ENCODE measurements at places on chromosomes 1 and 21.

DNA sequence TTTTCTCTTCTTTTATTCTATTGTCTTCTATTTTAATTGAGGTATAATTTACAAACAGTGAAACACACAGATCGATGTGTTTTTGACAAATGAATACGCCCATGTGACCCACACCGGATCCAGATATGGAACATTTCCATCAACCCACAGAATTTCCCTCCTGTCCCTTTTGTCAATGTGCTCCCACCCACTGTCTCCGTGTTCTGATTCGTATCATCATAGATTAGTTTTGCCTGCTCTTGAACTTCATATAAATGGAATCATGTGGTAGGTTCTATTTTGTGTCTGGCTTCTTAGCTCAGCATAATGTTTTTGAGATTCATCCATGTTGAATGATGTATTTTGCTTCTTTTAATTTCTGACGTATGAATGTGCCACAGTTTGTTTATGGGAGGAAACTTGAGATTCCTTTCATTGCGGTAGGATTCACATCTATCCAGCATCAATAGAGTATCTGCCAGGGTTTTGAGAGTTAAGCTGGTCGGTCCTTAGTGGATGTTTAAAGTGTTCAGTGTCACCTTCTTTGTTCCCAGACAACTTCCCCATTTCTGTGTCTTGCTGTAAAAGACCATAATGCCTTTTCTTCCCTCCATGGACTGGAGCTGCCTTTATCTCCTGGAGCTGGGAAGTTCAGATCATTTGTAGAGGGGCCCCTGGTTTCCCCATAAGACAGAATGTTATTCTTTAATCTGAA, 14.7 kb downstream of the NAV1 start:
- no peak for DNase-seq

GRCh38 chr1:168403140-168403539, 122.5 kb downstream of the TBX19 start:
- DNase-seq = no peak

DNA sequence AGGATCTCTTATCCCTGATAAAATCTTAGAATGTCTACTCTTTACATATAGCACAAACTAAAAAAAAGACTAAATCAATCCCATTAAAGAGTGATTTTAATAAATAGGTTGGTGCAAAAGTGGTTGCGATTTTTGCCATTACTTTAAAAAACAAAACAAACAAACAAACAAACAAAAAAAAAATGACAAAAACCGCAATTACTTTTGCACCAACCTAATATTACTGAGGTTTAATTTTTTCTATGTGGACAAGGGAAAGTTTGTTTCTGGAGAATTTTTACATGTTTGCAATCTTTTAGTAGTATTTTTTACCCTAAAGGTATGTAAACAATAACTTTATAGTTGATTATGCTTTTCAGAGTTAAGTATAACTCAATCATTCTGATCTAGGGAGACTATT, 119.7 kb upstream of the ADAMTS5 start:
- no peak for DNase-seq

- no peak for DNase-seq
Observed at GRCh38 chr1:201968202-201968925, 13.1 kb downstream of the TIMM17A start.

- DNase-seq = no peak
Observed at GRCh38 chr21:18220498-18220897, 24.1 kb upstream of the CHODL start.

DNA sequence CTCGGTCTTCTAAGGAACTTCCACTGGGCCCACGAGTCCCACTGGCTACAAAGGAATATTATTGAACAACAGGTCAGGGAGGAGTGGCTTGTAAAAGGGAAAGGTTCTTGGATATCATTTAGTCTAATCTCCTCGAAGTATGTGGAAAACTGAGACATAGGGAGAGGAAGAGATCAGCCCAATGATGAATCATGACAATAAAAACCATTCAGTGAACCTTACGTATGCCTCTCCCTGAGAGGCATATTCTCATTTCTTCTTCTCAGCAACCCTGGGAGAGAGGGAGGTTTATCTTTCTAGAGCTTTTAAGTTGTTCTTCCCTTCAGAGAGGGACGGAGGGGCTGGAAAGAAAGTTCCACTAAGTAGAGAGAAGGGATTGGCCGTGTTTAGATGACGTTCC, 5.3 kb upstream of the MOB3C start:
- no peak for DNase-seq

DNA sequence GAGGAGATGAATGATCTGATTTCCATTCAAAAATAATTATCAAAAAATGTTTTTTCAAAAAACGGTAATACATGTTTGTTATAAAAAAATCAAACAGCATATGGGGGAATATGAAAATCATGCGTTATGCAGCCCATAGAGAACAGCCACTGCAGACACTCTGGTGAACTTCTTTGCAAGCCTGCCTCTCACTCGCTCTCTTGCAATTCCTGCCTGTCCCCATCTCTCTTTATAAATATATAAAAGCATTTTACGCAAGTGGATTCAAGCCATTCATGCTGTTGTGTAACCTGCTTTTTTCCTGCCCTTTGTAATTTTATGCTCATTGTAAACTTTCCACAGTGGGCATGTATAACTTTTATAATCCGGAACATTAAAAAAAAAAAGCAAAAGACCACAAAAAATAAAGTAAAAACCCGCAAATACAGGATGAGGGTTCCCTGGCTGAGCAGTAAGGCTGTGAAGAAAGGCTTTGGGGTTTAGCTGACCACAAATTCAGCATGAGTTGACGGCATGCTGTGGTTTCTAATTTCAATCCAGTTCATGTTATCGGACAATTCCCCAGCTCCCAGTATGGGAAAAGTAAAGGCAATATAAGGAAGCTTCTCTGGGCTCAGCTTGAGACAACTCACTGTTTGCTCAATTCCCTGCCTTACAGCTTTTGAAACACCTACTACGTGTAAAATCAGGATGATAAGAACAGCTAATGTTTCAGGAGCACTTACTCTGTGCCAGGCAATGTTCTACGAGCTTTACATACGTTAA, 52.8 kb upstream of the ZBTB40 start:
- no peak for DNase-seq

DNA sequence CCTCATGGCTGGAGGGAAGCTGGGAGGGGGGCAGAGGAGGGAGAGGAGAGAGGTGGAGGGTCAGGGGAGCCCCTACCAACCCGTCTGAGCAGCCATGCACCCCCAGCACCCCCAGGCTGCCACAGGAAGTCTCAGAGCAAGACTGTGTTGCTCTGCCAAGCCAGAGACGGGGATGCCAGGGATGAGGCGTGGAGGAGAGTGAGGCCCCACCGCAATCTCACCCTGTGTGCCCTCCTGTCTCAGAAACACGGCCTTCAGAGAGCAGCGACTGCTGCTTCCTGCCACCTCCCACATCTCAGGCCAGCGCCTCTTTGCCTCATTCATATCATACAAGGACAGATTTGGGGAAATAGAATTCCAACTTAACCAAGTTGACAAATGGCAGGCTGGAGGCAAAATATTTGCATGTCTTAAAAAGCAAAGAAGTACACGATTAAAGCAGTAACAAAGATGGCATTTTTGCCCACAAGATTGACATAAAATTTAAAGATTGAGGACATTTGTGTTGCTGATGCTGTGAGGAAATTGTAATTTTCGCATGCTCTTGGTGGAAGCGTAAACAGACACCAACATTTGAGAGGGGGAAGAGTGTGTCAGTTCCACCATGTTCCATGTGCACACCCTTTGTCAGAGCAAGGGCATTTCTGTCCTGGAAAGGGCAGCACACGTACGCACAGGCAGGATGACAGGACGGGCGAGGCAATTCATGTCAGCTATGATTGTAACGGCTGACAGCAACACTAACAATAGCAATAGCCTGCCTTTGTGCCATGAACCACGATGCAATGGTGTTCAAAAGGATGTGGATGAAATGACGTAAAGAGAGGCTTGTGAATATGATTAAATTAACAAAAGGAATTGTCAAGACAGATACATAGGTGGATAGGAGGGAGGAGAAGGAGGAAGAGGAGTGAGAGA, 59.0 kb upstream of the BACE2 start:
- DNase-seq = no peak

- DNase-seq = peak; percentile 34
Observed at GRCh38 chr1:103108376-103109150, at the start of gene COL11A1. TSS of gene COL11A1 (minus strand) at chr1:103108522. CDS start at chr1:103108178, 344 bp downstream.

DNA sequence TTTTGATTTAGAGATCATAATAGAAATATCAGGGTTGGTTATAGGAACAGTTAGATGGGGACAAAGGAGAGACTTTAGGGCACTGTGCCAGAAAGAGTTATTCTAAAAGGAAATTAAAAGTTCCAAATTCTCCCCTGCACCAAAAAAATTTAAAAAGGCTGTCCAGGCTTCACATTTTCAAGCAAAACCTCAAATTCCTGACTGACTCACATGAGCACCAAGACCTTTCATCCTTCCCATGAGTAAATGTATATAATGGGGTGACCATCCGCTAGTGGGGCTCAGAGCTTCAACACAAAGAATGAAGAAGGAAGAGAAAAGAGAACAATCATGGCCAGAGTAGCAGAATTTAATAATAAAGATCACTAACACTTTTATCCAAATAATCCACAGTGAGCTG, 131.6 kb upstream of the MROH9 start:
- DNase-seq = no peak

DNA sequence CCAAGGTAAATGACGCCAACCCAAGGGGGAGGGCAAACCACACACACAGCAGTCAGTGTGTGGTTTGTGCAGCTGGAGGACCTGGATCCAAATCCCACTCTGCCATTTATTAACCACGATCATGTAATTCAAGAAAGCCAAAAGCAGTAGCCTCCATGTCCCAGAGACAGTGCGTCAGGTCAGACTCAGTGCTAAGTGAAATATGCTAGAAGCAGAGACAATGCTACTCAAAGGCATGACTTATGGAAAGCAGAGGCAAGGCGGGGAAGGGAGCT, 13.6 kb downstream of the TTC39A start:
- DNase-seq = no peak

- DNase-seq = no peak
Observed at GRCh38 chr1:98965394-98965793, 39.3 kb downstream of the PLPPR5 start.

GRCh38 chr1:57898531-57898930, 474.7 kb upstream of the DAB1 start:
- no peak for DNase-seq

DNA sequence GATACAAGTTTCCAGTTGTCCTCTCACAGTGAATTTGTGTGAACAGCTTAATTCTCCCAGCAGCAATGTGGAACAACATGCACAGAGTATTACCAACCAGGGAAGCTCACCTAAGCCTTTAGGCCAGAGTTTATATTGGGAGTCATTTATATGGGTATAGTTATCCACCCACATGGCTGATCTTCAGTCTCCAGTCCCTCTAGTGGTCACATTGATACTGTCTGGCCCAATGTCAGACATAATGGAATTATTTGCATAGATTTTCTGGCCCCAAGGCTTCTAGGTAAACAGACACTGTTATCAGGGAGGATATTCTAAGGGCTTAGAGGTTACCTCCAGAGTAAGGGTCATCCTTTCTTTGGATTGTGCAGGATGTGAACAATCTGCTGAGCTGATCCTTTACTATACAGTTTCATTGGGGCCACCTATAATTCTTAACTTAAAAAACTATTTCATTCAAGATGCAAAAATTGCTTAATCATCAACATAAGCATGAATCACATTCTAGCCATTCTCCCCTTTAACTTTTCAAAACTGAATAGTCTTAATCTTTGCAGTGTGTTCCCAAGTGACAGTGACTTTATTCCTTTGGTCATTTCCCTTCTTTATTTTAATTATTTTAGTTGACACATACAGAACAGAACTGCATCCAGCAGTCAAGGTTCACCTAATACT, 210.9 kb downstream of the LTN1 start:
- no peak for DNase-seq

DNA sequence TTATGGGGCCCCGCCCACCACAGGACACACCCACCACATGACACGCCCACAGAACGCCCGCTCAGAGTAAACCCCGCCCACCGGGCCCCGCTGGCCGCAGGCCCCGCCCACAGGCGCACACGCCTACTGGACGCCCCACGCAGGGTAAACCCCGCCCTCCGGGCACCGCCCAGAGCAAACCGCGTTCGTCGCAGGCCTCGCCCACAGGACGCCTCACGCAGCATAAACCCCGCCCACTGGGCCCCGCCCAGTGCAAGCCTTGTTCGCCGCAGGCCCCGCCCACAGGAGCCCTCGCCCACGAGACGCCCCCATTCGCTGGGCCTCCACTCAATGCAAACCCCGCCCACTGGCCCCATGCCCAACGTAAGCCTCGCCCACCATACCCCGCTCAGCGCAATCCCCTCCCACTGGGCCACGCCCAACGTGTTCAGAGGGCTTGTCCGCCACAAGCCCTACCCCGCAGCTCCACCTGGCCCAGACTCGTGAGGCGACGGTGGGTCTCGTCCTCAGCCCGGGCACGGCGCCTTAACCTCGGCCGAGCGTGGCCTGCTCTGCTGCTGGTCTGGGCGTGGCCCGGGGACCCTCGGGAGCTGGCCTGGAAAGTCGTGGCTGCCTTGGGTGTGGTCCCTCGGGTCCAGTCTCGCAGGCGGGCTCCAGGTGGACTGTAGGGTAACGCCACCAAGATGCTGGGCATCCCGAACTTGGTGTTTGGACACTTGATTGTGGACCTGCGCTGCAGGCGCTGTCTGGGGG, 401 bp upstream of the TMEM52 start:
- peak; percentile 99 for DNase-seq

GRCh38 chr1:109768820-109769219, 5.1 kb upstream of the EPS8L3 start:
- no peak for DNase-seq

DNA sequence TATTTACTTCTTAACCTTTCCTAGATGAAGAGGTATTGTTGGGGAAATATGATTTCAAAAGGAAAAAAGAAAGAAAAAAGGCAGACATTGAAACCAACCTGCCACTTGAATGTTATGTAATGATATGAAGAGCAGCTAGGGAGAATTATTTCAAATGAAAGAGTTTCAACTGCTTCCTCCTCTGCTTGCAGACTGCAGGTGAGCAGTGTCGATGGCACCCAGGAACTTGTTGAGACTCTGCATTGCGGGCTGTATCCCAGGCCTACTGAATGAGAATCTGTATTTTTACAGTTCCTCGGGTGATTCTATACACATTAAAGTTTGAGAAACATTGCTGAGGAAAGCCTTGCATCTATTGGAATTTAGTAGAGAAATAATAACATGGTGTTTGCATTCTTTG, 3.7 kb upstream of the RUNX1 start:
- no peak for DNase-seq

DNA sequence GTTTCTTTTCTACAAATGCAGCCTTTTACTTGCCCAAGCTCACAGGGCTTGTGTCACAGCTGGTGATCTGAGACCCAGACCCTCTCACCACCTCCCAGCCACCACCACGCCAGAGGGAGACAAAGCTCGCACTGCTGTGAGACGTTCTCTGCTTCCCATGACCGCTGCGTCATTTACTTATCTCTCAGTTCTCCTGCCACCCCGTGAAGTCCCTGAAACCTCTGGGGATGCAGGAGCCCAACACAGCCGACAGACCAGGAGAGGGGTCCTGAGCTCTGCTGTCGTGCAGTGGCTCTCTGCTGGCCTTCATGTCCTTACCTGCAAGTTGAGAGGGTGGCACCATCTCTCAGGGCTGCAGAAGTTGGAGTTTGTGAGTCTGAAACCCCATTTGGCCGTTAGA, 77.7 kb downstream of the SLC16A1 start:
- DNase-seq = no peak

GRCh38 chr1:117372863-117373412, 5.7 kb downstream of the MAN1A2 start:
- DNase-seq = no peak
